ENCODE measurements at places on chromosomes 12 and 14.

DNA sequence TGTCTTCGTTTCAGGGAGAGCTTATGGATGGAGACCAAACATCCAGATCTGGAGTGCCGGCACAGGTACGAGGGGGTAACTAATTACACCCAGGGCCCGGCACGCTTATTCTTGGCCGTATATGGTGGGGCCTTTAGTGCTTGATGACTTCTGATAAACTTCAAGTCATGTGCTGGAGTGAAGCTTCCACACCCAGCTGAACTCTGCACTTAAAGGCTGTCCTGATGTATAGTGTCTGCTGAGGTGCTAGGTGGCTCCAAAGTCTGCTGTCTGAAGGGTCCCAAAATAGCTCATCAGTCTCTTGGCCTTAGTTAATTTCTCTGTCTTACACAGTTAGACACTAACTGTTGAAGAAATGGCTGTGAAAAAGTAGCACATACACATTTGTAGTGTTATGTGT is 17.9 kb downstream of the RNF34 start:
- DNase-seq, result no peak

DNA sequence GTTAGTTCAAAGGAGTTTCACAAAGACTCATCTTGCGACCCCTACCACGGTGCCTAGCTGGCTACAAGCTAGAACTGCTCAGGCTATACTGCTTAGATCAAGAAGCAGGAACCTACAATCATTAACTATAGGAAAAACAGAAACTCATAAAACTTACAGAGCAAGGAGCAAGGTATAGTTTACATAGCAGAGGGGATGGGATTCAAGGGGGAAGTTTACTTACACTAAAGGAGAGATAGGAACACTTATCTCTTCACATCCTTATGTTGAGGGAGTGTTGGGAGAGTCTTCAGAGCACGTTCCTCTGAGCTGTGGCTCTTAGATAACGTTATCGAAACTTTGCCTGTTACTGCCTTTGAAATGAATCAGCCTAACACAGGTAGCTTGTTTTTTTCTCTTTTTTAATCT is 58.1 kb downstream of the FSCB start:
- no peak for DNase-seq

GRCh38 chr12:91900971-91901370 is 244.7 kb downstream of the BTG1 start:
- DNase-seq, result no peak

GRCh38 chr12:64180951-64181350 is 41.1 kb downstream of the KICS2 start:
- no peak for DNase-seq

DNA sequence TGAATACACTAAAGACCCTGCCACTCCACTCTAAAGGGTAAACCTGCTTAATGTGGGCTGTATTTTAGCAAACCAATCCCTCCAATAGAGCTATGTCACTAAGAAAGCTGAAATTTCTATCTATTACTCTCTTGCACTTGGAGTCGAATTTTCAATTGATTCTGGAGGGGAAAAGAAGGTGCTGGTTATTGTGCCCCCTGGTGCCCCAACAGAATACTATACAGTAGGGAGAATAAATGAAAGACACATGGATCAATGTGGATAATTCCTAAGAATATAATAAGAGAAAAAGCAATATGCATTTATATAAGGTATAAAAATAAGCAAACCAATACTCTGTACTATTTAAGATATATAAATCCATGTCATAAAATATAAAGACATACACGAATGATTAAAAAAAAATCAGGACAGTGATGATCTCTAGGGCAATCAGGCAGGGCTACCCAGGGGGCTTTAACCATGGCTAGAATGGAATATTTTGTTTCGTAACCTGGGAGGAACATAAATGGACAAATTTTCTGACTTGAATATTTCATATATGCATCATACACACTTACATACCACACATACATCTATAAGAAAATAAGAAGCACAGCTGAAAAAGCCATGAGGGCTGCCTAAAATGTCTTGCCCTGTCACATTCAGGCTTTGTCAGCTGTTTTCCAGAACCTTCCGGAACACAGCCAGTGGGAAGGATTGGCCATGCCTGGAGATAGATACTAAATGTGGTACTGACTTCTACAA is 54.4 kb downstream of the EFCAB11 start:
- no peak for DNase-seq

- no peak for DNase-seq
Observed at GRCh38 chr12:132261328-132262138, 67.9 kb downstream of the GALNT9 start.

GRCh38 chr12:90939382-90939781 is 15.6 kb downstream of the CCER1 start:
- DNase-seq, result no peak

- DNase-seq, result no peak
Observed at GRCh38 chr14:64973026-64973442, 898 bp upstream of the RAB15 start.

- no peak for DNase-seq
Observed at GRCh38 chr14:105445901-105446845, 26.5 kb downstream of the MTA1 start.

DNA sequence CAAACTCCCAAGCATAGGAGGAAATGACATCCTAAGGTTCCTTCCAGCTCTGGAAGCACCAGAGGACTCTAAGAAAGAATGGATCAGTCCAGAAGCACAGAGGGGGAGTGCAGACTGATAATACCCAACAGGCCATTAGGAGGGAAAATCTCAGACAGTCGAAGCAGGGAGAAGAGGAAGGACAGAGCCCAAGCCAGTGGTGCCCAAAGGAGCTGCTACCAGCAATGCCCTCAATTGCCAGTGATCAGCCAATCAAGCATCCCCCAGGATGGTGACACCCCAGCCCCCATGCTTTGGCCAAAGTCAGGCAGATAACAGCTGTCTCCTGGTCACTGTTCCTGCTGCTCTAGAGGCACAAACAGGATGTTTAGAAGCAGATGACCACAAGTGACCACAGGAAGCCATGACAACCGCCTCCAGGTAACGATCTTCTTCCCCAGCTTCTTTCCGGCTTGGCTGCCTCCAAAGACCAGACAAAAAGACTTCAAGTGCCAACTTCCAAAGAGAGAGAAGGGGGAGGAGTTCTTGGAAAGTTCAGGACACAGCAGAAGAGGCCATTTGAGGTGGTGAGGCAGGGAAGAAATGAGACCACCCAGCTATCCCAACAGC is 16.2 kb downstream of the PXN start:
- no peak for DNase-seq

All from HuH-7.5 (cell line).